ENCODE measurements at places on chromosomes 3 and 15.

DNA sequence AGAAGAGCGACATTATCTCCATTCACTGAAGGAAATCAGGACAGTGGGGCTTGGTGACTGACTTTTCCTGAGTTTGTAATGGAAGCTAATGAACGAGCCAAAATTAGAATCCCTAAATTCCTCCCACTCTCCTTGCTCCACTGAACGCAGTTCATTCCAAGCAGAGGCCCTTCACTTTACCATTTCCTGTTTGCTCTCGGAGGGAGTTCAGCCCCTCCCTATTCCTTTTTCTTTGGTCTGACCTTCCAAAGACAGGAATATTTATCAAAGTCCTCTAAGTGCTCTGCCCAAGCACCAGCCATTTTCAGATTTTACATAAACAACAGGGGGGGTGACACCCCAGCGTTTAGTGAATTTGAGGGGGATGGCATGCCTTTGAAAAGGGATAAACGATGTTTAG is 24.0 kb upstream of the PTPRG start:
- no peak for DNase-seq

DNA sequence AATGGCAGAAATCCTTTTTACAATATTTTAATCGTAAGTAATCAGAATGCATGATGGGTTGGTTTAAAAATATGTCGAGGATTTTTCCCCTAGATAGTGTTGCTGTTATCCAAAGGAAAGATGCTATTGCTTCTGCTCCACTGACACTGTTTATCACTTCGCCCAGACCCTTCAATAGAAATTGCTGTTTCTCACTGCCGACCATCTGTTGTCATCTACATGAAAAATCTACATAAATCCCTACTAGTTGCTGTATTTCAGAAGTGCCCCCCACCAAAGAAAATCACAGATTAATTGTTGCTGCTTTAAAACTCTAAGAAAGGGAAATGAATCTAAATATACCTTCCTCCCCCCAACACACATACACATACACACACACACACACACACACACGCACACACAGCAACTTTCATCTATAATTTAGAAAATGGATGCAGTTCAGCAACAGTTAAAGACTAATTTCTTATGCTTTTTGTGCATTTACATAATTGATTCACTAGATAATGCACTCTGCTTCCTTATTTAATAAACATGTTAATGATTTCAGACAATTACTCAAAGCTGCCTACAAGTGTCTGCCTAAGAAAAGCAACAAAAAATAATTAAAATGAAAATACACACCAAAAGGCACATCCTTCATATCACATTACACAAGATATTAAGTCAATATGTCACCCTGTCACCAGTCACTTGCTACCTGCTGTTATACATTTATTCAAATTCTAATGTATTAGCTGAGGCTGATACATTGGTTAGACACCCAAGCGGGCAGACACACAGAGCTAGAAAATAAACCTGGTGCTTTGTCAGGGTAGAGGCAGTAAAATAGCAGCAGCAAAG is 82.8 kb downstream of the RORA start:
- no peak for DNase-seq

DNA sequence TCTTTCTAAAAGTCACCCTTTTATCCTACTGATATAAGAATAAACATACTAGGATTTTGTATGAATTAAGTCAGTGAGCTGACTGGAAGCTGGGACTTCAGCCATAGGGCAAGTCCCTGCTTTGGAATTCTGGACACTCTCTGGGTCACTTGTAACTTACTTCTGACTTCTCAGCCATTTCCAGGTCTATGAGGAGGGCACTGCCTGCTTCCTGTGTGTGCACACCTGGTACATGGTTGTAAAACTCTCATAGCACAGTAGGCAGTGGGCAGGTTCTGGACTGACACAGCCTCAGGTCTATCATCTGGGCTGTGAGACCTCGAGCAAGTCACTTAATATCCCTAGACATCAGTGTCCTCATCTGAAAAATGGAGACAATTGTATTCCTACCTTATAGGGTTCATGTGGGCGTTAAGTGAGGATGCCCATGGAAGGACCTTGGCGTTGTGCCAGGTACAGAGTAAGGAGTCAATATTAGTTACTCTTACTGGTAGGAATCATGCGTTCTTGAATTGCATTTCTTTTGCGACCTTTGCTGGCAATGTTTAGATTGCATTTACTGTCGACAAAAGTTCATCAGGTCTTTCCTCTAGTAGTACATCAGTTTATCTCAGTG is 27.5 kb upstream of the TGM5 start:
- DNase-seq, result no peak

- no peak for DNase-seq
Measured at GRCh38 chr15:48898446-48898845, 20.5 kb downstream of the EID1 start.

GRCh38 chr15:51727141-51727897 is 10.1 kb downstream of the LYSMD2 start:
- no peak for DNase-seq

- DNase-seq, result no peak
Measured at GRCh38 chr15:81225161-81225671, 28.5 kb downstream of the IL16 start.

GRCh38 chr3:66431494-66431893 is 69.3 kb downstream of the LRIG1 start:
- DNase-seq, result no peak

All from hypothalamus (tissue), 51 donors.